ENCODE measurements at places on chromosomes 11 and 22.

DNA sequence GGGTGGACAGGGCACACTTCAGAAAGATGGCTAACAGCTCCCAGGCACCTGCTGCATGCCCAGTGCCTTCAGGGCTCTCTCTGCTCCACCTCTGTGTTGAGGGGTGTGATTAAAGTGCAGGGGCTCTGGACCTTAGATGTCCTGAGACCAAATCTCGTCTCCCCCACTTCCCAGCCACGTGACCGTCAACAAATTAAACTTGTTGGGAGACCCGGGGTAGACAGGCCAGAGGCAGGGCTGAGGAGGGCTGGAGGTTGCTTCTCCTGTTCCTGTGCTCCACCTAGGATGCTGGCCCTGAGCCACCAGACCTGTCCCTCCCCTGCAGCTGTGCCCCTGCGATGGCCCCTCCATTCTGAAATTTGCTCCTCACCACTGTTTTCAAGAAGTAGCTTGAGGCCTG, 17.0 kb downstream of the NPTXR start:
- DNase-seq = no peak

- no peak for DNase-seq
These were observed 72.5 kb upstream of the DRD2 start for GRCh38 chr11:113547739-113548138.

GRCh38 chr11:102577723-102578122, 47.2 kb upstream of the MMP7 start:
- DNase-seq = no peak

GRCh38 chr11:116053548-116053919, 549.3 kb upstream of the CADM1 start:
- DNase-seq = no peak

- no peak for DNase-seq
These were observed 138.4 kb downstream of the BRD1 start for GRCh38 chr22:49689255-49689770.

DNA sequence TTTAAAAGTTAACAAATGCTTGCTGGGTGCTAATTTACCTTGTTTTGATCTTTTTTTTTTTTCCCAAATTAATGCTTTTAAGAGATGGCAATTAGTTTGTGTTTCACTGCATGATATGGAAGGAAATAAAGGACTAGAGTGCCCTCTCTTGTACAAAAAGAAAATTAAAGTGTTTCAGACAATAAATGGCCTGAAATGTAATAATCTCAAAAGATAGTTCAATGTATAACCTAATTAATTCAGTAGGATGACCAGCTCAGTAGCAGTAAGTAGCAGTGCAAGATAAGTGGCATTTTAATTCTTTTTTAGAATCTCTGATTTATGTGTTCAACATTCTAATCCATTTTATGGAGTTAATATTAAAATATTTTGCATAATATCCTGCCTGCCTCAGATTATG, 39.9 kb upstream of the MYO18B start:
- DNase-seq = no peak

DNA sequence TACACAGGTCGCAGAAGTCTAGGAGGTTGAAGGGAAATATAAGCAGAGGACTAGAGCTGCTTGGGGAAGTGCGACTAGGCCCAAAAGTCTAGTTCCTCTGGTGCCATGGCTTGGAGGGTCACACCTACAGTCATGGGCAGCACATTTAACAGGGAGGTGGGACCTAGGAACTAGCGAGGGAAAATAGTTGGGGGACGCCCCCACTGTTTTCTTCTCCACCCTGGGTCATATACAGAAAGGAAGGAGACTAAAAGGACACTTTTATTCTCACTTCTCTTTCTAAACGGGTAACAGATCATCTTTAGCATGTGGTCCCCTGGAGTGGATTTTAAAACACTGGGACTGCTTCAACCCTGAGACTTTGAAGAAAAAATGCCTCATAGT, 16.6 kb downstream of the APIP start:
- no peak for DNase-seq

DNA sequence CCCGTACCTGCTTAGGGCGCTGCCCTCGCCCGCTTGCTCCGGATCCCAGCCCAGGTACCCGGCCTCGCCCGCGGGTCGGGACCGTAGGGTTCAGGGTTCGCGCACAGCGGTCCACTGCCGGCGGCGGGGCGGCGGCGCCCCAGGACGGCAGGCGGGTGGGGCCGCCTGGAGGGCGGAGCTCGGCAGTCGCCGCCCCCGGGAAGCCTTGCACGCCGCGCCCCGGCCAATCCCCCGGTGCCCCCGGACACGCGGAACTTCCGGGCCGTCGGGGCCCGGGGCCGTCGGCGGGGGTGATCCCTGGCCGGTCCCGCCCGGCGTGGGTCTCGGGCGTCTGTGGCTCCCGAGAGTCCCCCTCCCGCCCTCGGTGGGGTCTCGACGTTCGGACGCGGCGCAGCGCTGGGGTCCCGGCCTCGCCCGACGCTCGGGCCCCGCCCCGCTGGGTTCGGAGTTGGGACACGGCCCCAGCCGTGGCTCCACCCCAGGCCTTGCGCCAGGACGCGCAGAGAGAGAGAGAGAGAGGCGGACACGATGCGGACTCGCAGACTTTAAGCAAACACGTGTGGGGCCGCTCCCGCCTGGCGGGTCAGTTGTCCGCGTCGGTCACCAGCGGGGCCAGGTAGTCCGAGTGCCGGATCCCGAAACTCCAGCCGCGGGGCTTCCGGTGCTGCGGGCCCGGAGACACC, at the start of gene TYMP:
TSS of gene TYMP (minus strand) at position 116 of the 683 bp plus-strand sequence. CDS start 303 bp downstream, outside the sequence.
- no peak for DNase-seq

DNA sequence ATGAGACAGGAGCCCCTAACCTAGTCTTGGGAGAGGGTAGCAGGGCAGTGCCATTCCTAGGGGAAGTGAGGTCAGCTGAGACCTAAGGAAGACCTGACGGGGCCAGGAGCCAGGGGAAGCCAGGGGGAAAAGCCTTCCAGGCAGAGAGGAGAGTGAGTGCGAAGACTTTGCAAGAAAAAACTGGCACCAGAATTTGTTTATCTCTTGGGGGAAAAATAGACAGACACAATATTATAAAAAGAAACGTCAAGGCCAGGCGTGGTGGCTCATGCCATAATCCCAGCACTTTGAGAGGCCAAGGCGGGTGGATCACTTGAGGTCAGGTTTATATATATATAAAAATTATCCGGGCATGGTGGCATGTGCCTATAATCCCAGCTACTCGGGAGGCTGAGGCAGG, 26.9 kb upstream of the TESMIN start:
- DNase-seq = no peak

DNA sequence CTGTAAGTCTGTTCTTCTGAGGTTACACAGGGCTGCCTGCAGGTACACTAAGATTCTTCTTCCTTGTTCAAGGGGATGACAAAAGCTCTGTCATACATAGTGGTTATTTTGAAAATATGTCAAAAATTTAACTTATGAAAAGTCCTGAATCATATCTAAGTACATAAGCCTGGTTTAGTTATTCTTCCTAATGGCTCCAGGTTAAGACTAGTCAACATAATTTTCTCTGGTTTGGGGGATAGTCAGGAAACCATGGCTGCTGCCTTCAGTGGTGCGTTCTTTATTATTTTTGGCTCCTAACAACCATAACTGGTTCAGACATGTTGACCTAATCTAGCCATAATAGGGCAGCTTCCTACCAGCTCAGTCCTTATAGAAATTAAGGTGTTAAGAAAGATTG, 257.4 kb upstream of the DDI1 start:
- DNase-seq = no peak

GRCh38 chr11:2432628-2433071, 11.7 kb downstream of the TRPM5 start:
- no peak for DNase-seq

DNA sequence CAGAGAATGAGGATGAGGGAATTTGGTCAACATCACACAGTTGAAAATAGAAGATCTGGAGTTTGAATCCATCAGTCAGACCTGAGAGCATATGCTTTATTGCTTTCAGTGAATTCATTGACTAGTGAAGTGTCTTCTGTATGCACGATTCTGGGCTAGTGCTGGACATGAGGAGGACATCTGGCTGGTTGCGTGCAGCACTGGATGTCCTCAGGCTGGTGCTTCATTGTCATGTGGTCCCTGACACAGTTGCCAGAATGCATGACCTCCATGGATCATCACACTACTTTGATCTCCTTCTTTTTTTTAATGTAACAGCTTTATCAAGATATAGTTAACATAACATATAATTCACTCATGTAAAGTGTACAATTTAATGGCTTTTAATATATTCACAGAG, 44.5 kb upstream of the MMP7 start:
- DNase-seq = no peak

- no peak for DNase-seq
These were observed 539.7 kb downstream of the MIAT start for GRCh38 chr22:27197052-27197451.

GRCh38 chr11:34644669-34645406, 23.9 kb downstream of the EHF start:
- no peak for DNase-seq

- no peak for DNase-seq
These were observed 59.6 kb downstream of the HIRA start for GRCh38 chr22:19371893-19372292.

GRCh38 chr11:133978794-133979193, 22.0 kb upstream of the IGSF9B start:
- DNase-seq = no peak

- no peak for DNase-seq
These were observed 156.0 kb downstream of the MPPED1 start for GRCh38 chr22:43567691-43568324.

DNA sequence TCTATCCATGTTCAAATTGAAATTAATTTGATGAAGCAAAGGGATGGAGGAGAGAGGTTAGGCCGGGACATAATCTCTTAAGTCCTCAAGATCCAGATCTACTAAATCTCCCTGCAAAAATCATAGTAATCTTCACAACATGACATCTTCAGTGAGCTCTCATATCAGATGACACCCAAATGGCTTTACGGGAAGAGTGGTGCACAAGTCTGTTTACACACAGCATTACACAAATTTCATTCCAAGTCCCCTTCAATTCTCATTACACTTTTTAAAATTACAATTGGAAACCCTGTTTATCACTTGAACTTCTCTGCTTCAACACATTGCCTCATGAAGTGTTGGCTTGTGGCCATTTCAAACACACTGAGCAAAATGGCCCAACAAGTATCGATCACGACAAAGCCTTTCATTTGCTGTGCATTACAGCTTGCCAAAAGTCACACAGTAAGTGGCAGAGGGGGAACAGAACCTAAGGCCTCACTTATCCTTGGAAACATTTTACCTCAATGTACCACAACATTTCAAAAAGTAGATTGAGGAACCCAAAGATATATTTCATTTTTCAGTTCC, 17.9 kb upstream of the TPH1 start:
- no peak for DNase-seq

DNA sequence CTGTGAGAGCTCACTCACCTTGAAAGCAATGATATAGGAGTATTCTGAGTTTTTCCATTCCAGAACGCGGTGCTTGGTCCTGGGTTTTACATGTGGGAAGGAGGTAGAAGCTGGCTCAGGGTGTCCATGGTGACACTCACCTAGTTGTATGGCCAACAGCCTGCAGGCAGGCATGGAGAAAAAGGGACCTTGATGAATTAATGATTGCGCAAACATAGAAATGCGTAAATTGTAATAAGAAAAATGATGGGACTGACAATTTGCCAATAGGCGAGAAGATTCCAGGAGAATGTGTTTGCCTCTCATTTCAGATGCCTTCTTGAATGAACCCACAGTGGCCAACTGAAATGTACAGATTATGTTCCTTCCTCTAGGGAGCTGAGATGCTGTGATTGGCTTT, 53.4 kb upstream of the MYO18B start:
- no peak for DNase-seq

DNA sequence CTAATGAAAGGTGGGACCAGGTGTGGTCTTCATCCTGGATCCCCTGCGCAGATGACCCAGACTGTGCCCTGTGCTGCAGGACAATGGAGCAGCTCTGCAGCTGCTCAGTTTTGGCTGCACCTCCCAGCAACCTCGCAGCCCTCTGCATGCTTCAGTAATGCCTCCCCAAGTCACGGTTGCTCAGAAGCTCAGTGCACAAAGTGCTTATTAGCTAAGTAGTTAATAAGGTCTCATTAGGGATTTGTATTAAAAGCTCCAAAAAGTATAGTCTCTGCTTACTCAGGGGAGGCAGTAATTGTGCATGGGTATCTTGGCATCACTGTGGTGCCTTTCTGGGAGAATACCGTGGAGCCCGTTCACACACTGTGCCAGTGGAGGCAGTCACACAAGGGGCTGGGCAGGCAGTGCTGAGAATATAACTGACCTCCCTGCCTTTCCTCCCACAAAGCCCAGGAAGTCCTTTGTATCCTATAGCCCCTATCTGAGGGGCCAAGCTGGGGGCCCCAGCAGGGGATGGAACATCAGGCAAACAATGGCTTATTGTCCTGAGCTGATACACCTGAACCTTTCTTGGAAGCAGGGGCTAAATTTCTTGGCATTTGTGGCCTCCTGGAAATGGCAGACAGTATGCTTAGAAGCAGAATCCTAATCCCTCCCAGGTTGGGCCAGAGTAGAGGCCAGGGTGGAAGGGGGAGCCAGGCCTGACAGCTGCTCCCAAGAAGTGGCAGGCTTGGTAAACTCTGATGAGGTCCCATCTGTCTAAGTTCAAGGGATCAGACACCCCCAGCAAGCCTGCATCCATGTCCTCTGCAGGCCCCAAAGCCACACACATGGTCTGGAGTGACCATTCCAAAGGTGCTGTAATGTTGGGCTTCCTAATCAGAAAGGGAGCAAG, 125.5 kb upstream of the PARVA start:
- DNase-seq = no peak

DNA sequence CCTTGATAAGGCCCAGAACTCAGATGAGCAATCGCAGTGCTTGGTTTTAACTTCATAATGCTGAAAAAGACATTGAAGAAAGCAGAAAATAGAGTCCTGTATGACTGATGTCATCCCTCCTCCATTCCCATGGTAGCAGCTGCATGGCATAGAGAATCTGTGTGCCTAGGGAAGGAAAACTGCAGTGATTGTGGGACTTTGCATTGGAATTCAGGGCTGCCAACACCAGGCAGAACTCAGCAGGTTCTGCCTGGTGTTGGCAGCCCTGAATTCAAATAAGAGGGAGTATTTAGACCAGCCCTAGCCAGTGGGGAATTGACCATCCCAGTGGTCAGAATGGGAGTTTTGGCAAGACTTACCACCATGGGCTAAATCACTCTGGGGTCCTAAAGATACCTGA, 1016.0 kb downstream of the FAM181B start:
- DNase-seq = no peak

GRCh38 chr22:46769191-46769675, 6.8 kb downstream of the TBC1D22A start:
- DNase-seq = no peak

DNA sequence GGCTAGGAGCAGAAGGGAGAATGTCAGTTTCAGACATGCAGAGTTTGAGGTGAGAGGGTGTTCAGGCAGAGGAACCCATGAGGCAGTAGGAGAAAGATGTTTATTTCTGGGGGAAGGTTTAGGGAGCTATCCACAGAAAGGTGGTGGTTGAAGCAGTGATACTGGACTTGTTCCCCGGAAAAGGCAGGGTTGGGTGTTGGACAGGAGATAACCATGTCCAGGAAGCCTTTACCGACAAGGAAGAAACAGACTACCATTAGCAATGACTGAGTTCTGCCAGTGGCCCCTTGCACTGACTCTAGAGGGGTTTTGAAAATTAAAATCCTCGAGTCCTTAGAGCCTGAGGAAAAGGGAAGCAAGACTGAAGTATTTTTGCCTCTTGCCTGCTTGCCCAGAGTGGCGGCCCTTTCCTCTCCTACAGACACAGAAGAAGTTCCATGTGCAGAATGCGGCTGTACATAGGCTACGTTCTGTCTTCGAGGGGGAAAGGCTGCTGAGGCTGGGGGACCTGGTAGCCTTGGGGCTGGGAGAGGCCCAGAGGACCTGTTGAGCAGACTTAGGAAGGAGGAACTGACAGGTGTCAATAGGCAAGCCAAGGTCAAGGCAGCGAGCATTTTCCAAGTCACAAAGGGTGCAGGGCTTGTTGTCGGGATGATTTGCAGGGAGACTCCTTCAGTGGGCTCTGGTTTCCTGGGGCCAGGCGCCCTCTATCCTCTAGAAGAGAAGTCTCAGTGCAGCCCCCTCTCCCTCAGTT, 146.7 kb downstream of the LDLRAD3 start:
- DNase-seq = no peak
